ENCODE measurements at places on chromosomes 4 and X.

DNA sequence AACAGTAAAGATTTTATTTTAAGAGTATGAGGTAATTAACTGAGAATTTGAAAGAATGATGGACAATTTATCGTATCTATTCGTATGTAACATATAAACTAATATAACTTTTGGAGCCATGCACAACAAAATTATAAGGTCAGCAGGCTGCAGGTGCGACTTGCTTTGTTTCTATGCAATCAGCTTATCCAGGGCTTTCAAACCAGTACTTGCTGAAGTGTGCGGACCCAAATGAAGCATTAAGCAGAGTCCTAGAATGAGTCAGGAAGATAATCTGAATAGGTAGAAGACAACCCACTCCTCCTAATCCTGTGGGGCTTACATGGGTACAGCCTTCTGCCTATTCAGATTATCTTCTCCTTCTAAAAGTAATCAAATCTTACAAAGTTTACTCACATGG is 2.1 kb downstream of the NSD2 start:
- DNase-seq: no peak

GRCh38 chrX:19720236-19720635 is 167.2 kb downstream of the SH3KBP1 start:
- no peak for DNase-seq

GRCh38 chrX:41452565-41453356 is 5.6 kb downstream of the NYX start:
- no peak for DNase-seq

DNA sequence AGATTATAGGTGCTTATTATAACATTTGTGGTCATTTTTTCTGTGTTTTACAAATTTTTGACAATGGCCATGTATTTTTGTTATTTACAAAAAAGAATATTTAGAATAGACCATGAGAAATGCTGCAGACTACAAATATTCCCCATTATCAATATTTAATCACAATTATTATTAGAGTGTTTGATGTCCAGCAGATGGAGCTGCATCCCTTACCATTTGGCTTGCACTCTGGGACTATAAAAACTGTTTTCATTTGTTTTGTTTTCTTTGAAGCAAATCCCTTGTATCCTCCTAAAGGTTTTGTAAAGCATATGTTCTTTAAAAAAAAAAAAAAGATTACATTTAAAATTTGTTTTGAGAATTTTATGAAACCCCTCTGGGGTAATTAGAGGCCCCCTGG is 85.6 kb upstream of the CXorf66 start:
- DNase-seq: no peak

GRCh38 chr4:91826186-91826585 is 477.6 kb upstream of the GRID2 start:
- DNase-seq: no peak

- DNase-seq: no peak
Observed at GRCh38 chr4:102642631-102643298, 118.0 kb downstream of the MANBA start.

DNA sequence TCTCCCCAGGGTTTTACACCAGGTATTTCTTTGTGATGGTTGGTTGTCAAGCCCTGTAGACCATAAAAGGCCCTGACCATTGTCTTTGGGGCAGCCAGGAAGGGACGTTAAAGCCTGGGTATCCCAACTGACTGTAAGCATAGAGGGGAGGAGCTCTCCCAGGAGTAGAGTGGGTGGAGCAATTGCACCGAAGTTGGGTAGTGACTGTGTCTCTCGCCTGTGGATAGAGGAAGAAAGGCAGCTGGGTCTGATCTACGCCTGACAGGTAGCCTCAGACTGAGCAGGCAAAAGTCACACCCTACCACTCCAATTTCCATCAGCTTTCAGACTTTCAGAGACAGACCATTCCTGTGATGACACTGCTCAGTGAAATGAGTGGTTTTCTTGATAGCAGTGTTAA is 123.3 kb downstream of the KLHL8 start:
- DNase-seq: no peak

- no peak for DNase-seq
Observed at GRCh38 chr4:141410839-141411238, 190.1 kb downstream of the ZNF330 start.

GRCh38 chr4:90544532-90545045 is 417.4 kb downstream of the CCSER1 start:
- no peak for DNase-seq

DNA sequence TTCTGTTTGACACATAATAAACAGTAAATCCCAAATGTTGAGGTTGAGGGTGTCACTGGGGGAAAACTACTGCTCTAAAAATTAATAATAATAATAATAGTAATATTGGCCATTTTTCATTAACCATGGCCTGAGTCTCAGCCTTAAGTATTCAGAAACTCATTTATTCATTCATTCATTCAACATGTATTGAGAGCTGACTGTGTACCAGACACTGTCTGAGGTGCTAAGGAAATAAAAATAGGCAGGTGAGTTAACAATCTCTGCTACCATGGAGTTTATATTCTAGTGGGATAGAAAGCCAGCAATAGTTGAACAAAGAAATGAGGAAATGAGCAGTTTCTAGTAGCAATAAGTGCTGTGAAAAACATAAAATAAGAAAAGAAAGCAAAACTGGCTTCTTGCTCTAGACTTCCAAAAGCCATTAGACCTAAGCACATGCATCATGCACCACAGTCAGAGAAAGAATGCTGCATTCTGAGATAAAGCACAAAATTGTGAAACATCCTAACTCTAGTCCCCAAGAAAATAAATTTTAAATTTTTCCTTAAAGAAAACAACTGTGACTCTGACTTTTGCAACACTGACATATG is 278.7 kb downstream of the RCHY1 start:
- DNase-seq: no peak

DNA sequence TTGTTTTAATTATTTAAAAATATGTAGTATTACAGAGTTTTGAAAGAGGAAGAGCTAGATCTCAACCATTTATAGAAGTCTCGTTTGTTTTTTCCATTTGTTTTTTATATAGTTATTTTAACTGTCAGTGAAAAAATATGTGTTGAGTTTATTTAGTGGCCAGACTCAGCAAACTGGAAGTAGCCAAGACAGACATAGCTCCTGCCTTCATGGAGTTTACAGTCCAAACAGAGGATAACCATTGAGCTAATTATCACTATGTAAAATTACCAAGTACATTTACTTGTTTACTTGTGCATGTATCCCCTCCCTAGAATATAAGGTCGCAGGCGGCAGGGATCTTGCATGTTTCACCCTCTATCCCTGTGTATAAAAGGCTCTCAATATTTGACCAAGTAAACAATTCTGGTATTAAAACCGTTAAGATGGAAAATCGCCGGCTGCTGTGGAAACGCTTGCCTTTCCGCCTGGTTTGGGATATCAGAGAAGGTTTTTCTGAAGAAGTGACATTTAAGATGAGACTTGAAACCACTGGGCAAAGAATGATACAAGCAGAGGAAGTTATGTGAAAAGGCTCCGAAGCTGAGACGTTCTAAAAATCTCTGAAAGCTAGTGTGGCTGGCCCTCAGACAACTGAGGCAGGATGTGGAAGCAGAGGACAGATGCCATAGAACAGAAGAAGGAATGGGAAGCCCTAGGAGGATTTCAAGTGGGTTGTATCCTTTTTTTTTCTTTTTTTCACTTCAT is 1.3 kb upstream of the CCNI start:
- no peak for DNase-seq

DNA sequence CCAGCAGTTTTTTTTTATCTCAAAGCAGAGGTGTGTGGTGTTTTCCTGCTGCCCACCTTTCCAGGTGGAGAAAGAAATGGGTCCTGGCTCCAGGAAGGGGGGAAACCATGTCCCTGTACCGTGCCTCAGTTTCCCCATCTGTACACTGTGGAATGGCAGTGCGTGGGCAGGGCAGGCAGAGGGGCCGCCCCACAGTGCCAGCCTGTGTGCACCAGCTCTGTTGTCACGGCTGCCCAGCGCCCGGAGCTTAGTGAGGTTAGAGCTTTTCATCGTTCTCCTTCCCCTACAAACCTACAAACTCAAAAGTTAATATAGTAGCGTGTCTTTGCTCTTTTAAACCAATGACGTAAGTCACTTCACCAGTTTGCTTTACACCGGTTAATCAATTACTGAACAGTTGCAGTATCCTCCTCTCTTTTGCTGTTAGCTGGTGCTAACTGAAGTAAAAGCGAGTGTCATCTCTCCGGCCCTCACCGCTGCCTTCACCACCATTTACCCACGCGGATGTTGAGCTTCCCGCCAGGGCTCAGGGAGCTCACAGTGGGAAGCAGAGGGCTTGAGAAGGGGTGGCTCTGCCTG is 114.8 kb upstream of the ADRA2C start:
- DNase-seq: no peak

- no peak for DNase-seq
Observed at GRCh38 chr4:110489901-110490508, 14.1 kb downstream of the ENPEP start.

DNA sequence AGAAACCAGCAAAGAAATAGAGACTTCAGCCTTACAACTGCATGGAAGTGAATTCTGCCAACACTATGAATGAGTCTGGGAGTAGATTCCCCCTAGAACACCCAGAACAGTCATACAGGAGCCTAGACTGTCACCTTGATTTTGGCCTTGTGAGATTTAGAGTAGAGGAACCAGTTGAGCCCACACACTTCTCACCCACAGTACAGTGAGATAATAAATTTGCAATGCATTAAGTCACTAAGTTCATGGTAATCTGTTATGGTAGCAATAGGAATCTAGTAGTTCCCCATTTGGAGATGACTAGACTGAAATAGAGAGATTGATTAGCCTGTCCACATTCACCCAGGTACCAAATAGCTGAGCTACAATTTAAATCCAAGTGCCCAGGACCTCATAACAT is 59.0 kb downstream of the FAM13A start:
- DNase-seq: no peak

DNA sequence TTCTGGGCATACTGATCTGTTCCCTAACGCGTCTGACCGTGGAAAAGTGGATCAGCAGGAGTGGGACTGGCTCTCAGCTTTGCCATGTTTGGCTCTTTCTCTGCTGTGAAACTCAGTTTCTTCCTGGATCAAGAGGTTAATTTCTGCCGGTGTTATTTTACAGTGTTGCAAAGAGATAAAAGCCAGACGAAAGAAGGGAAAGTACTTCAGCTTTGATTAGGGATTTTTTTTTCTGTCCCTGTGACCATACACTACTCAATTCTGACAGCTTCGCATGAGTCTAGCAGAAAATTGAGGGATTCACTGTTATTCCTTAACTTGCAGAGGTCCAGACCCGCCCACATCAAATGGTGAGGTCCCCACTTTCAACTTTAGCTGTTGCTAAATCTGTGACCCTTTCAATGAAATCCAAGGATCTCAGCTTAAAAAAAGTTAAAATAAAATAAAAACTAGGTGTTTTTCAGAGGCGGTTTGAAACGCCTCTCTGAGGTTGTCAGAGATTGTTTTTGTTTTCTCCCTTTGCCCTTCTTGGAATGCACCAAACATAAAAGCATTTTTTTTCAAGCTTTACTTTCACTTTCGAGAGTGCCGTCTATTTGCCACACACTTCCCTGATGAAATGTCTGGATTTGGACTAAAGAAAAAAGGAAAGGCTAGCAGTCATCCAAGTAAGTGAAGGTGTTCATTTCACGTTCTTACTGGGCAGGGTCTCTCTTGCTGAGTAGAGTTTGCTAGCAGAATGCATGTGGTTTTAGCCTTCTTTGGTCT is at the start of gene TLR3:
Gene TLR3 (plus strand): TSS at position 576 of the 768 bp plus-strand sequence. CDS start 7,464 bp downstream, outside the sequence.
- no peak for DNase-seq

DNA sequence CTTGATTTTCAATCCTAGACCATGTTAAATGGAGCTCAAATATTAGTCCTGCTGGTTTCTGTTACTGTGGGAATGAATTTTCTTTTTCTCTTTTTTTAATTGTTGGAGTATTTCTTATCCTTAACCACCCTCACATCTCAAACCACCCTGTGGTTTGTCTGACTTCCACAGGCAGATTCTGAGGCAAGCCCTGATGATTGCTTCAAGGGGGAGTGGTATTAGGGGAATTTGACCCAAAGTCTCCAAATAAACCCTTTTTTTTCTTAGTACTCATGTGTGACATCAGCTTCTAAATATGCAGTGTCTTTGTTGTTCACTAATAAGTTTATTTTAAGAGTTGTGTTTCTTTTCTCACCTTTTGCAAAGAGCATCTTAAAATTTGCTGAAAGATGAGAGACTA is 810.3 kb downstream of the IL1RAPL1 start:
- no peak for DNase-seq

Measured in vagina (tissue), 2 donors.